Hippocampal formation (tissue), 2 donors: ENCODE measurements at places on chromosomes 13 and 19.

DNA sequence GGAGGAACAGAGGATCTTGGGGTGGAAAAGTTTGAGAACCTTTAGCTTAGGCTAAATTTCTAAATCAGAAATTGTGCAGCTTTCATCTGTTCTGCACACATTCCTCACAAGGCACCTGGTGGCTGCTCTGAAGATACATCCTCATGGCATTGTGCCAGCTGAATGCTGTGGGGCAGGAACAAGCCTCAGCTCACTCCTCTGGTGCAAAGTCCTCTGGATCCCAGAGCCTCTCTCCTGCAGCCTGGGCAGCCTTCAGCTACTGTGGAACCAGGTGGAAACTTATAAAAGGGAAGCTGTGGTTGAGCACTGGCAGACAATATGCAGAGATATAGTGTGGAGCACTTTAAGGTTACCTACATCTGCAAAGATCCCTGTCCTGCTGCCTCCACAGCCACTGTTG is 72.3 kb downstream of the KCTD12 start:
- DNase-seq, result no peak

DNA sequence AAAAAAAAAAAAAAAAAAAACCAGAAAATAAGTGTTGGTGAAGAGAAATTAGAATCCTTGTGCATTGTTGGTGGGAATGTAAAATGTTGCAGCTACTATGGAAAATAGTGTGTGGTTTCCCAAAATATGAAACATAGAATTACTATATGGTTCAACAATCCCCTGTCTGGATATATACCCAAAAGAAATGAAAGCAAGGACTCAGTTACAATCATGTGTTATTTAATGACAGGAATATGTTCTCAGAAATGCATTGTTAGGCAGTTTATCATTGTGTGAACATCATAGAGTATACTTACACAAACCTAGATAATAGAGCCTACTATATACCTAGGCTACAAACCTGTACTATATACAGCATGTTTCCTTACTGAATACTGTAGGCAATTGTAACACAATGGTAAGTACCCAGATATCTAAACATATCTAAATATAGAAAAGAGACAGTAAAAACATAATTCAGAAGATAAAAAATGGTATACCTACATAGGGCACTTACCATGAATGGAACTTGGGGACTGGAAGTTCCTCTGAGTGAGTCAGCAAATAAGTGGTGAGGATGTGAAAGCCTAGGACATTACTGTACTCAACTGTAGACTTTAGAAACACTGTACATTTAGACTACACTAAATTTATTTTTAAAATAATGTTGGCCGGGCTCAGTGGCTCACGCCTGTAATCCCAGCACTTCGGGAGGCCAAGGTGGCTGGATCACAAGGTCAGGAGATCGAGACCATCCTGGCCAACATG is 25.7 kb upstream of the SLC7A1 start:
- no peak for DNase-seq

DNA sequence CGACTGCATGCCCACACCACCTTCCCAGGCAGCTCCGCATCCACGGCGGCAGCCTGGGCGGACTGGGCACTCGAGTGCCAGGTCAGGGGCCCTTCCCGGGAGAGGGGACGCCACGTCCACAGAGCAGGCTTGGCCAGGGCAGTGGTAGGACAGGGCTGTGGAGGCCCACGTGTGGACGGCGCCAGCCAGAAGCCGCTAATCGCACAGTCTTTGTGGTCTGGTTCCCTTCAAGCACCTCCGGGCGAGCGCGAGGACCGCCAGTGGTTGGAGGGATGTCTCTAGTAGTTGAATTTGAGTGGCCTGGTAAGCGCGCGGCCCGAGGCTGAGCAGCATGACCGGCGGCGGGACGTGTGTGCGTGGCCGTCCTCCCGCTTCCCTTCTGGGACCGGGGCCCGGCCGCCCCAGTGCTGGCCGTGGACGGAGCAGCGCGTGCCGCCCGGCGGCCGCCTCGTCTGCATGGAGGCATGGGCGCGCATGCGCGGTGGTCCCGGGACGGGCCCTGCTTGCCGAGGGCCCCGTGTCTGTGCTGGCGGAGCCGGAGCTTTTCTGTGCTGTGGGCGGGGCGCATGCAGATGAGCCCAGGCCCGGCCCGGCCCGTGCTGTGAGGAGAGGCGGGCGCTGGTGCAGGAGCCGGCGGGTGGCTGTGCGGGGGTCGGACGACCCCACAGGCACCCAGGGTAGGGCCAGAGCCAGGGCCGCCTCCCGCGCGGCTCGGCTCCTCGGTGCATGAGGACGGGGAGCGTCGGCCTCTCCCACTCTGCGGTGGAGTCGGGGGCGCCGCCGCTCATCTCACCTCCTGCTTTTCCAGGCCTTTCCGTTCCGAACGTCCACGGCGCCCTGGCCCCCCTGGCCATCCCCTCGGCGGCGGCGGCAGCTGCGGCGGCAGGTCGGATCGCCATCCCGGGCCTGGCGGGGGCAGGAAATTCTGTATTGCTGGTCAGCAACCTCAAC is 8.6 kb downstream of the PTBP1 start:
- DNase-seq, result no peak

DNA sequence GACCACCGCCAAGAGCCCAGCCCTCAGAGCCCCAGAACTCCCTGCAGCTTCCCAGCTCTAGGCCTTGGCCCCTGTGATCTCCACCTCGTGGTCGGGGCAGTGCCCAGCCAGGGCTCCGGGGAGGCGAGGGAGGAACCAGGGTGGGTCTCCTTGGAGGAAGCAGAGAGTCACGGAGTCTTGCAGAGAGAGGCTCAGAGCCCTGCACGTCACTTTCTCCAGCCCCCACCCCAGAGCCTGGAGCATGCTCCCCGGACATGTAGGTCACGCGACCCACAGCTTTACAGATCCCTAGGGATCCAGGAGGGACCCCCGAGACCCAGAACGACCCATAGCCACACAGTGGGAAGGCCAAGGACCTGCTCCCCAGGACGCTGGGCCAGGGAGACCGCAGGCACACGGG is 11.9 kb downstream of the GADD45B start:
- DNase-seq, result no peak

GRCh38 chr13:33776239-33776881 is 41.6 kb upstream of the RFC3 start:
- no peak for DNase-seq

GRCh38 chr19:46731584-46731983 is 14.3 kb upstream of the FKRP start:
- DNase-seq, result peak; percentile 35

- no peak for DNase-seq
Observed at GRCh38 chr19:55133639-55134444, 15.2 kb downstream of the TNNT1 start.

- peak; percentile 8 for DNase-seq
Observed at GRCh38 chr19:20423381-20424197, 142.0 kb downstream of the ZNF737 start.

- no peak for DNase-seq
Observed at GRCh38 chr19:38932425-38933179, 1.9 kb downstream of the MRPS12 start.

DNA sequence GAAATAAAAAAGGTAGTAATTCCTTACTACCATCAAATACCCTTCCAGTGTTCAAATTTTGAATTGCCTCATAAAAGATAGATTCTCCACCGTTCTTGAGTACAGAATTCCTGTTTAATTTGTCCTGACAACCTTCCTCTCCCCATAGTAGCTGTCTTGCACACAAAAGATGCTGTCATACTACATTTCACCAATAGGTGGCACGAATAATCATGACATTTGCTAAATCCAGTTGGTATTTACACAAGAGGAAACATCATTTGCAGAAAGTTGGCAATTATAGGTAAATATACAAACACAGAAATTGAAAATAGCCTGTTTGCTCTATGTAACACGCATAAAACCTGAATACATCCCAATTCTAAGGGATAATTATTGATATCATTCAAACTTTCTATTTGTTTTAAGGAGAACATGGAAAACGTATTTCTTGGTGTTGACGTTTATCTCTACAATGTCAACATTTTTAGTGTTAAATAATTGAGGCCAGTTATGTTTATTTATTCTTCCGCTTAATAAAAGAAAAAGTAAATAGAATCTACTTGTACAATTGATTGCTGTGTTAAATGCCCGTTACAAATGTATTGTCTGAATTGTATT is 58.3 kb upstream of the CLDN10 start:
- DNase-seq, result peak; percentile 10

DNA sequence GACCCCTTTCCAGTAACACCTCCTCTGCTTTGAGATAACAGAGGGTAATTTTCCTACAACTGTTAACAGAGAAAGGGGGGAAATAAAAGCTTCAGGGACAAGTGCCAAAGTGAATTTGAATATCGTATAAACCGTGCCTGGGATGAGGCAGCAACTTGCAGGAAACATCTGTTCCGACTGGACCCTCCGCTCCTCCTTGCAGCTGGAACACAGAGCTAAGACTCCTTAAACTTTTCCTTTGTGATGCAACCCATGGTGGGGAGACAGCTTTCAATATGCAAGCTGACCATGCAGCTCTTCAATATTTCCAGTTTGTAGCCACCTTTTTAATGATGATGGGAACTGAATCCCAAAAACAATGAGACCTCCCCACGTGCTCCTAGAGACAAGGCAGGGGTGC is 432.6 kb downstream of the ZNF536 start:
- no peak for DNase-seq

- no peak for DNase-seq
Observed at GRCh38 chr13:36712770-36713169, 39.0 kb downstream of the SERTM1 start.

DNA sequence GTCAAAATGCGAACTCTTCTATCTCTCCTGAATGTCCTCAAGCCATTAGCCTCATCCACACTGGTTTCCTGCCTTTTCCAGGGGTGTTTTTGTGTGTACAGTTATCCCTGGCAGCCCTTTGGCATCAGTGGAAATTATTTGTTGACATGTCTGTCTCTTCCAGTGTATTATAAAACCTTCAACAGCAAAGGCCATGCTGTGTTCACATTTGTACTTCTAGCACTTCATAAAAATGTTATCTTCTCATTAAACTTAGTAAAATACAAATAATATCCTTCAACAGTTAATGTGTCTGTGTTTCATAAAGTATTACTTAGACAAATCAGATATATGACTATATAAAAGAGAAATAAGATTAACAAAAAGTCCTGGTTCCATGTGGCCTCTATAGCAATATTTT is 359.5 kb upstream of the ARGLU1 start:
- no peak for DNase-seq

DNA sequence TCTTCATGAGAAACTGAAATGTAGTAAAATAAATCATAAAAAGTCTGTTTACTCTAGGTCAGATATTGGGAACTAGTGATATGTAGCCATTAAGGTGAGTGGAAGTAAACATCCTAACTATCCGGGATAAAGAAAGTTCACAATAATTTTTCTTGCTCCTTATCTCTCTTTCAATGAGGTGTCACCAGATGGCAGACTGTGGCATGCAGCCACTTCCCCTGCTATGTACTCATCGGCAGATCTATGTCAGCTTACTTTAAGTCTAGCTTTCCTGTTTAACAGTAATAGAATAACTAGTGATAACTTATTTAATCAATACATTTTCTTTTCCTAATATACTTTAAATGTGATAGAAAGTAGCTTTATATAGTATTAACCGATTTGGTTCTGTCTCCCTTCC is 181.9 kb downstream of the NDFIP2 start:
- no peak for DNase-seq

DNA sequence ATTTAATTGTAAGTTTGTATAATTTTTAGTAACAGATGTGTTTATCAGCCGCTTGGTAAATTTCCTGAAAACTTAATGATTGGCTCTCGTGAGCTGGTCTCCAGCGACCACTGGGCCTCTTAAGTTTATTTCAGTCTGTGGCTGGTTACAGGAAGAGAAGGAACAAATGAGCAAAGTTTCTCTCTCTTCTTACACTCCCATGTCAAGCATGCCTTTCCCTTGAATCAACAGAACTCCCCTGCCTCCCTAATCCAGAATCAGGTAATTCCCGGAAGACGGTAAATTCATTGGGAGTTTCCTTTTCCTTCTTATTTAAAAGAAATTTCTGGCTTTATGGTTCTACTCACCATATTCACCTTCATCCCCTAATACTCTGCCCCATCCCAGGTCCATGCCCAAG is 52.5 kb upstream of the POMP start:
- DNase-seq, result no peak

DNA sequence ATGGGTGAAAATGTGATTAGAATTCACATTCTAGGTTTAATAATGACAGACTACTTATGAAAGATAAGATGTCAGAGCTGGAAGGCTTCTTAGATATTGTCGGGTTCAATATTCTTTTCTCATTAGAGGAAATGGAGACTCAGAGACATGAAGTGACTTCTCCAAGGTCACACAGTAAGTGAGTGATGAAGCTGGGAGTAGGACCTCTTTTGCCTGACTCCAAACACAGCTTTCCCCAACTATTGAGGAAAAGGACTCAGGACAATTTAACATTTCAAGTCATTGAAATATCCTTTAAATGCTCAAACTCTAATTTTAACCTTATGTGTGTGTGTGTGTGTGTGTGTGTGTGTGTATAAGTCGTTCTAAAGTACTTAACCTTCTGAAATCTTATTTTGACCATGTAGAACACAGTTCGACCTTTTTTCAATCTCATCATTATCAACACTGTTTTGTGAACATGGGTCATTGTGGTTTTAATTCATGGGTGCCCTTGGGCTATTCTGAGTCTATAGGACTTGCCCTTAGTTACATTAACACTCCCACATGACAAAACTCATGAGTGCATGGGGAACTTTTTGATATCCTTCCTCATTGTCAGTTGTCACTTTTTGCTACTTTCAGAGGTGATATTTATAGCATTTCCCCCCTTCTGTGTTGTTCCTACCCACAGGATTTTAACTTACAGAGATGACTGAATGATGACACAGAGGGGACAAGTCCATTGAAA is 53.0 kb downstream of the LRCH1 start:
- no peak for DNase-seq

DNA sequence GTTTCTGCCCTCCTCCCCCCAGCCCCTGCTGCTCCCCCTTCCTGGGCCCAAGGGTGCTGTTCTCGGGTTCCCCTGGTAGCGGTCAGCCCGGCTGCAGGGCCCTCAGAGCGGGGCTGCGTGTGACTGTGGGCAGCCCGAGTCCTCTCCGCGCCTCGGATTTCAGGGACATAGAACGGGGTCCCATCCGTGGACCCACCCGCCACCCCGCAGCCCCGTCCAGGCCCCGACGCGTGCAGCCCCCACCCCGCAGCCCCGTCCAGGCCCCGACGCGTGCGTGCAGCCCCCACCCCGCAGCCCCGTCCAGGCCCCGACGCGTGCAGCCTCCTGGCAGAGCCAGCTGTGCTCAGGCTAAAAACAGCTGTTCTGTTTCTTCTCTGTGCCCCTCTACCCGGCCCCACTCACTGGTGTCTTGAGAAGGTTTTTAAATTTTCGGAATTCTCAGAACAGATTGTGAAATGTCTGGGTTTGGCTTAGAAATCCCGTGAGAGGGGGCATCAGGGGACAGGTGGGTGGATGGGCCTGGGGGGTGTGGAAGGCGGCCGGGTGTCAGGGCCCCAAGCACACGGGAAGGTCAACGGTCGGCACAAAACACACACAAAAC is 5.5 kb upstream of the PRTN3 start:
- DNase-seq, result no peak

DNA sequence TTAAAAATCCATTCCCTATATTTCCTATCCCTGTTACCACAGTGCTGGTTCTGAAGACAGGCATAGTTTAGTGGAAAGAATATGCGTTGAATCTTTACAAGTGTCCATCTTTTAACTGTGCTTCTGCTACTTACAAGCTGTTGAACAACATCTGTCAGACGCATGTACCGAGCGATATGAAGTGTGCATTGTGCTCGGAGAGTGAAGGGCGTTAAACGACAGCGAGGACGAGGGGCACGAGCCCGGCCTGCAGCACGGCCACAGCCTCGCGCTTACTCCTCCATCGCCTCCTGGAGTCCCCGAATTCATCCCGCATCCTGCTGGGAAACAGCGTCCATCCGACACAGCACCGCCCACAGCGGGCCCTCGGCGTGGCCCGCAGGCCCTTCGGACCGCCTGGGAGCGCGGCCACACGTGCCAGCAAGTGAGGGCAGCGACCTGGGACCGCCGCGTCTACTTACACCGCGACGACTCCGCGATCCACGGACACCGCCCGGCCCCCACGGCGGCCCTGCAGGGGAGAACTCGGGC is 514 bp downstream of the PCID2 start:
- no peak for DNase-seq
